ENCODE measurements at places on chromosomes 4 and X. TPM values are rescaled to one million over a fixed set of nuclear protein-coding genes. Genes with fewer than 3 reads are reported as not detected.

DNA sequence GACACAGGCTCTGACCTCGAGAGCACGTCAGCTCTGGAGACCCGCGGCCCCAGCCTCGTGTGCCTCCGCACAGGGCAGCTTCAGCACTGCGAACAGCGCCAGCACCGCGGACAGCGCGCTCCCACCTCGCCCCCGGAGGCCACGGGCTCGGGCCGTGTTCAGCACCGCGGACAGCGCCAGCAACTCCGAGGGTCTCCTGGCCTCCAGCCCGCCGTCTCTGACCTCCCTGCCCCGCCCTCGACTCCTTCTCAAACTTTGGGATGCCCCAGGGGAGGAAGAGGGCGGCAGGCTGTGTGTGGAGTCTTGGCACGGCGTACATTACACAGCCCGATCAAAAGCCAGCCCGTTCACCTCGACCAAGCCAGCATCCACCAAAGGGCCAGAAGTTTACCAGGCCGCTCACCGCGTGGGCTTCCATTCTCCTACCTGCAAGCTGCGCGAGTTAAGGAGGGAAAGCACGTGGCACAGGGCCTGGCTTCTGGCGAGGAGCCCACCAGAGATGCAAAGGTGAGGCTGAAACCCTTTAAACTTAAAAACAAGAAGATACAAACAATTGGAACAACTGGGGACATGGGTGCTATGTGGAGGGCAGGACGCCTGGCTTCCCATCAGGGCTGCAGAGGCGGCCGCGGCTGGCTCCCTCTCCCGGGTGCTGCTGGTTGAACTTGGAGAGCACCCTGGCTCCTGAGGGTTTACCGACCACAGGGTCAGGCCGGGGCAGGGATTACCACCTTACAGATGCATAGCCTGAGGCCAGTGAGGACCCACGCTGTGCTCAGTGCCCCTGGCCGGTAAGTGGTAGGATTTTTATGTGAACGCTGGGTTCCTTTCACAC is 4.5 kb upstream of the NKX1-1 start:
- DNase-seq, result peak; percentile 76

DNA sequence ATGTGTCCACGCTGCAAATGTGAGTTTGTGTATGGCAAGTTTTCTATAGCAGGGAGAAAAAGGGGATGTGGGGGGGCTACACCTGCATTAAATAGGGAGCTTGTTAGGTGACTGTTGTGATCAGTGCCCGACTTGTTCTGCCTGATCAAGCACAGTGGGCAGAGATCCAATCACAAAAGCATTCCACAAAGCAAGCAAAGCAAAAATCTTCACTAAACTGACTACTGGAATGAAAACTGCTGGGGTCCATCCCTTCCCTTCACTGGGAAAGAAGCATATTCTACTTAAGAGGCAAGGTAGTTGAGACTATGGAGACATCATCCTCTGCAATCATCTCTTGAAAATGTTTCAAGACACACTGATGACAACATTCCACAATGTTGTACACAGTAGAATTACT is 5.2 kb downstream of the IRS4 start:
- no peak for DNase-seq

SGCB gene
- 38.6 TPM for total RNA-seq

DNA sequence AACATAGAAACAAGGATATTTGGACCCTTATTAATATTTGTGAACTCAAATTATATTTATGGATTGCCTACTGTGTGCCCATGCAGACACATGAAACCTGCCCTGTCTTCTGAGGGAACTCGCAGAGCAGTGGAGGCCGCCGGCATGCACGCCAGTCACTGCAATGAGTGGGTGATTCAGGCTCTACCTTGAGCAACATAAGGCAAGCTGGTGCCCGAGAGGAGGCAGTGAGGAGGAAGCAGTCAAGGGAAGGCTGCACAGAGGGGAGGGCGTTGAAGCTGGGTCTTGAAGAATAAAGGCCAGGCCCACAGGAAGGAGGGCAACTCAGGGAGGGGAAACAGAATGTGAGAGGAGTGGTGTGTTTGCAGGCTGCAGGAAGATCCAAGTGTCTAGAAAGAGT is 52.8 kb downstream of the PPEF2 start:
- no peak for DNase-seq

GRCh38 chr4:147786031-147786430 is 54.1 kb downstream of the ARHGAP10 start:
- DNase-seq, result peak; percentile 39

GRCh38 chrX:70505451-70505841 is 60.8 kb downstream of the DLG3 start:
- DNase-seq, result no peak

PDE5A gene
- total RNA-seq, result 1.2 TPM

VEGFD gene
- 0.90 TPM for total RNA-seq

DNA sequence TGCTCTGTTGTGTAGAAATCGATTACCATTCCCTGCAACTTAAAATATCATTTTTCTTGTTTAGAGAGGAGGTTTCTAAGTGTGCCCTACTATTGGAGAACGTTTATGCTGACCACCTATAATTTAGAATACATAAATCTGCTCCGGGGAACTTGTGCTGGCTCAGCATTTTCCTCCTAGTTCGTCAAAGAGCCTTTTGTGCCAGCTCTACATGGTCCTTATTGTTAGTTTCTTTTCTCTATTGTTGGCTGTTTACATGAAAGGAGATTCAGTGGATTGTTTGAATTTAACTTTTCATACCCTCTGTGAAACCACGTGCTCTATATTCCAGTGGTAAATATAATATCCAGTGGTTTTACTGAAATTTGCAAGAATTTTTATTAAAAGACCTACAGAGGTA is 53.4 kb upstream of the ATP8A1 start:
- DNase-seq, result no peak

GRCh38 chrX:9163214-9163709 is 129.3 kb upstream of the FAM9B start:
- peak; percentile 79 for DNase-seq

PABPC5 gene
- total RNA-seq, result not detected

- peak; percentile 38 for DNase-seq
Measured at GRCh38 chr4:186137196-186137794, 32.8 kb downstream of the FAM149A start.

- DNase-seq, result no peak
Measured at GRCh38 chr4:153204728-153205648, 745 bp downstream of the TRIM2 start.

- no peak for DNase-seq
Measured at GRCh38 chr4:141195095-141195707, 25.5 kb upstream of the ZNF330 start.

- no peak for DNase-seq
Measured at GRCh38 chrX:47187106-47187677, 6.4 kb upstream of the UBA1 start.

- DNase-seq, result peak; percentile 3
Measured at GRCh38 chrX:50067435-50068284, 133.1 kb downstream of the AKAP4 start.

GRCh38 chr4:145613566-145614232 is 5.5 kb upstream of the MMAA start:
- DNase-seq, result no peak

- DNase-seq, result no peak
Measured at GRCh38 chr4:20809812-20810211, 109.6 kb downstream of the PACRGL start.

DNA sequence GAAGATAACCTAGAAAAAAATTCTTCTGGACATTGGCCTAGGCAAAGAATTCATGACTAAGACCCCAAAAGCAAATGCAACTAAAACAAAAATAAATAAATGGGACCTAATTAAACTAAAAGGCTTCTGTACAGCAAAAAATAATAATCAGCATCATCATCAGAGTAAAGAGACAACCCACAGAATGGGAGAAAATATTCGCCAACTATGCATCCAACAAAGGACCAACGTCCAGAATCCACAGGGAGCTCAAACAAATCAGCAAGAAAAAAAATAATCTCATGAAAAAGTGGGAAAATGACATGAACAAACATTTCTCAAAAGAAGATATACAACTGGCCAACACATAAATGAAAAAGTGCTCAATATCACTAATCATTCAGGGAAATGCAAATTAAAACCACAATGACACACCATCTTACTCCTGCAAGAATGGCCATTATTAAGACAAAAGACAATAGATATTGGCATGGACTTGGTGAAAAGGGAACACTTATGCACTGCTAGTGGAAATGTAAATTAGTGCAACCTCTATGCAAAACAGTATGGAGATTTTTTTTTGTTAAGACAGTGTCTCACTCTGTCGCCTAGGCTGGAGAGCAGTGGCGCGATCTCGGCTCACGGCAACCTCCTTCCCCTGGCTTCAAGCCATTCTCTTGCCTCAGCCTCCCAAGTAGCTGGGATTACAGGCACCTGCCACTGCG is 29.9 kb downstream of the ELF2 start:
- DNase-seq, result no peak

DNA sequence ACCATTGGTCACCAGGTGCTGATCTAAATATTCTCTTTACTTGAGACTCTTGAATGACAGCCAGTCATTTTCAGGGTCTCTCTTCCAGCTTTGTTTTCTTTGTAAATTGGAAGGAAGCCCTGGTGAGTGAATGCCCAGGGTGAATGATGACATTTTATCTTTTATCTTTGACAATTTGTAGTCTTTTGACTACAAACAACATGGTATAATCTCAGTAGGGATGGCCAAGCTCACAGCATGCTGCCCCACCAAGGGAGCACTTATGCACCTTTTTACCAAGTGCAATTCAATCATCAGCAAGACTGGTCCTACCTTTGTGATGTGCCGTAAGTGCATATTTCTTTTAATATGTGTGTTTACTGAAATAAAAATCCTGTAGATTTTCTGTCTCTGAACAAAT is 5.7 kb downstream of the AFM start:
- no peak for DNase-seq

- no peak for DNase-seq
Measured at GRCh38 chr4:155639704-155640523, 26.7 kb upstream of the GUCY1A1 start.

DNA sequence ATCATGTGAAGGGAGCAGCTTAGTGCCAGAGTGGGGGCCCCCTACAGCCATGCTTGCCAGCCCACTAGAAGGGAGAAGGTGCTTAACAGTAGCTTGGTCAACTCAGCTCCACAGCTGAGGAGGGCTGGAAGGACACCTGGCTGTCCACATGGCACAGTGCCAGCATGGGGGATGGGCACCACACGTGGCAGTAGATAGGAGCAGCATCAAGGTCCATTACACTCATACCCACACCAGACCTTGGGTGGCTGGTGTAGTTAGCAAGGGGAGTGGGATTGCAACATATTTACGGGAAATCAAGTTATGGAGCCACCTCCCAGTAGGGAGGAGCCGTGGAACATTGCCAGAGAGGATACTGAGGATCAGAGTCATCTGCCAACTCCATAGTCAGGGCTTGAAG is 37.9 kb upstream of the SLC4A4 start:
- DNase-seq, result peak; percentile 0

ADH1C gene
- total RNA-seq, result not detected

- no peak for DNase-seq
Measured at GRCh38 chr4:143486314-143486713, 27.2 kb upstream of the SMARCA5 start.

F11 gene
- total RNA-seq, result 0.24 TPM

GRCh38 chrX:131199091-131199490 is 90.0 kb downstream of the IGSF1 start:
- no peak for DNase-seq

MGAT4D gene
- total RNA-seq, result not detected

- DNase-seq, result no peak
Measured at GRCh38 chr4:16579866-16580265, 318.6 kb downstream of the LDB2 start.

DNA sequence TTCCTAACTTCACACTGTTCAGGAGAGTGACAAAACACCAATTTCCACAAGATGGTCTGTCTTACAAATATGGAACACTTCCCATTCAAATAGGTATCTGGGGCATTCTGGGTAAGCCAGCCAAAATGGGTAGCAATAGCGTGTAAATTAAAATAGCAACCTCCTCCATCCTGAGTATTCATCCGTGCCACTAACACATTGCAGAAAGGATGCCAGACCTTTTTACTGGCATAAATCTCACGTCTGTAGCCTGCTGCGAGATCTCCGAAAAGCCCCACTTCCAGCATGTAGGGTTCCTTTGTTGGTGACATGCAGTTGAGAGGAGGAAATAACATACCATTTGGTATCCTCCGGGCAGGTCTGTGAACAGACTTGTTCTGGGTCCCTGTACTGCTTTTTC is 52.7 kb upstream of the RAI2 start:
- no peak for DNase-seq

DNA sequence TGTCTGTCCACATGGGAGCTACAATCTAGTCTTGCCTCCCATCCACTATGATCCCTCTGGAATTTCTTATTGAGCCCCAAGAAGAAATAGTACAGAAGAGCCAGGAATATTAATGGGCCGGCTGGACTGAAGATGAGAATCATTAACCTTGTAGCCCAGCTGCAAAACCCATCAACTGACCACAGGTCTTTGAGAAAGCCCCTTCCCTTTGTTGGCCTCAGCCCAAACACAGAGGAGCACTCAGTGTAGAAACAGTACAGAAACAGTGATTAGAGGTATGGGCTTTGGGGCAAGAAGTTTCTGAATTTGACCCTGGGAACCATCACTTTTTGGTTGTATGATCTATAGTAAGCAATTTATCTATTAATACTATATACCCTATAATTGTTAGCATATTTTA is 76.8 kb upstream of the RAB40AL start:
- no peak for DNase-seq

GRCh38 chr4:60656171-60656570 is 544.0 kb upstream of the ADGRL3 start:
- no peak for DNase-seq

DNA sequence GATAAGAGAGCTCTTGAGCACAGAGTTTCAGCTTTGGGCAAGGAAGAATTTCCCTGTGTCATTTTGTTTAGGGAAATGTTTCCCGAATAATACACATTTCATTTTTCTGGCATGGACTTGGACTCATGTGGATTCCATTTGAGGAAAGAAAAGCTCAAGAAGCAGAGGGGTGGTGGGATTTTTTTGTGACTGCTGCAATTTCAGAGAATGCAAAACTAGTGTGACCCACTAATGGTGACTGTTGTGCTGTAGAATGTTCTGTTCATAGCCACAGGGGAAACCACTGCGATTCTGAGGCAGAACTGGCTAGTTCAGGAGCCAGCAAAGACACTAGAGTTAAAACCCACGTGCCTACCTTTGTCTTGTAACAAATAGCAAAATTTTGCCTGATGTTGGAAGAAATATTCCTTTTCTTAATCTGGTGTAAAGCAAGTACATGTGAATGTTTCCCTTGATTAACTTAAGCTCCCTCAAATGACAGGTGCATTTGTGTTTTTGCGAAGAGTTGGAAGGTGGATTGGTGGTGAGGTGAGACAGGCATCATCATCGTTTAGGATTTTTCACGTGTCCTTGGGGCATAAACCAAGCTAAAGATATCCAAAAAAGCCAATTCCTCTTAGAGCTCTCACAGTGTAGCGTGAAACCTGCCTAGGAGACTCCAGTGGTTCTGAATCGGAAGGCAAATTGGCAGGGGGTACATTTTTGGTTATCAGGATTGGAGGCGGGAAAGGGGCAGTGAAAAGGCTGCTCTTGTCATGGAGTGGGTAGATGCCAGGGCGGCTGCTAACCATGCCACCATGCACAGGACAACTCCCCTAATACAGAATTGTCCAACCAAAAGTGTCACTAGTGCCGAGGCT is 38.0 kb upstream of the FAM9C start:
- DNase-seq, result no peak

GRCh38 chrX:153794897-153795816 is 689 bp downstream of the SSR4 start:
- no peak for DNase-seq

Data from A673 (cell line).